Activated CD4-positive, alpha-beta T cell treated with anti-CD3 and anti-CD28 coated beads for 4 hours (primary cell): ENCODE measurements at places on chromosomes 13 and 19.
A peak's percentile ranks its signal among the peaks of the same experiment; 100 is the strongest.

GRCh38 chr19:39402346-39403300 lies 4.0 kb upstream of the ZFP36 start:
- peak; percentile 88 for DNase-seq

GRCh38 chr19:37867831-37868230 lies 38.6 kb downstream of the WDR87 start:
- DNase-seq, result no peak

DNA sequence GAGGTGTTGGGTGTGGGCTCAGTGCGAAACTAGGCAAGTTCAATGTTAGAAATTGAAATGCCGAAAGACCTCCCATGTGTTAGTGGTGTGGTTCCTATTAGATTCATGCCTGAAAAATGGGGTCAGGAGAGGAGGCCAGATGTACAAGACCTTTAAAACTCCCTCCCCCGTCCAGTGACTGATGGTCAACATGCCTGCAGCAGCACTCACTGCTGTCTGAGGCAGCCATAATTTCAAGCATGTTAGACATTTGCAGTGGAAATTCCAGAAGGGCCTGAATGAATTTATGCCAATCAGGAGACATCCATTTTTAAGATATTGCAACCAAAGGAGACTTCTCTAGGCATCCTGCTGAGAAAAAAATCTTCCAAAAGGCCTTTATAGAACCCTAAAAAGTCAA lies 426.9 kb upstream of the NBEA start:
- DNase-seq, result no peak

- DNase-seq, result no peak
Measured at GRCh38 chr13:61144301-61144700, 271.3 kb downstream of the PCDH20 start.

DNA sequence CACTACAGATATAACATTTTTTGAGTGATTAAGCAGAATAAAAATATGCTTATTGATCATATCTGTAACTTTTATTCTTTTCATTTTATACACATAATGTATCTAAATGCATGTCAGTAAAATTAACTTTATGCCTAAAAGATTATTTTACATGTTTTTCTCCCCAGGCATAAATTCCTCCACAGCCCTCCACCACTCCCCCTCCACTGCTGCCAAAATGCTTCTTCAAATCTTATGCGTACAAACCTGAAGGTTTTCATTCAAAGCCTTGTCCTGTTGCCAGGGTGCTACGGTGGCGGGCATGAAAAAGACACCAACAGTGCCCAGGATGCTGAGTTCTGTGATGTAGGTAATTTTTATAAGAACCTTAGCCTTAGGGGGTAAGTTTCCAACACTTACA lies 52.9 kb downstream of the PARP4 start:
- no peak for DNase-seq

DNA sequence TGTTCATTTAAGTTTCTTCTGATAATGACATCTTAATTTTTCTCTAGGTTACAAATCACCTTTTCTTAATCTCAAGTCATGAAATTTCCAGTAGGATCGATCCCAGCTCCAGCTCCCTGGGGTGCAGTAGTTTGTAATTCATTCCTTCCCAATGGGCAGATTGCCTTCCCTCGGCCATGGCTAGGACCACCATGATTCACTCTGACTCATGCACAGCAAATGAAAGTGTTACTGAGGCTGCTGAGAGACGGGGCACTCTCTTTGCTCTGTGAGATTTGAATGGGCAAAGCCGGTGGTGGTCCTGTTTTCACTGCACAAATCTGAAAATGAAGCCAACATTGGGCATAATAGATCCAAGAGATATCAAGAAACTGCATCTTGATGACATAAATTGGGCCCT lies 202.8 kb upstream of the IRS2 start:
- no peak for DNase-seq

DNA sequence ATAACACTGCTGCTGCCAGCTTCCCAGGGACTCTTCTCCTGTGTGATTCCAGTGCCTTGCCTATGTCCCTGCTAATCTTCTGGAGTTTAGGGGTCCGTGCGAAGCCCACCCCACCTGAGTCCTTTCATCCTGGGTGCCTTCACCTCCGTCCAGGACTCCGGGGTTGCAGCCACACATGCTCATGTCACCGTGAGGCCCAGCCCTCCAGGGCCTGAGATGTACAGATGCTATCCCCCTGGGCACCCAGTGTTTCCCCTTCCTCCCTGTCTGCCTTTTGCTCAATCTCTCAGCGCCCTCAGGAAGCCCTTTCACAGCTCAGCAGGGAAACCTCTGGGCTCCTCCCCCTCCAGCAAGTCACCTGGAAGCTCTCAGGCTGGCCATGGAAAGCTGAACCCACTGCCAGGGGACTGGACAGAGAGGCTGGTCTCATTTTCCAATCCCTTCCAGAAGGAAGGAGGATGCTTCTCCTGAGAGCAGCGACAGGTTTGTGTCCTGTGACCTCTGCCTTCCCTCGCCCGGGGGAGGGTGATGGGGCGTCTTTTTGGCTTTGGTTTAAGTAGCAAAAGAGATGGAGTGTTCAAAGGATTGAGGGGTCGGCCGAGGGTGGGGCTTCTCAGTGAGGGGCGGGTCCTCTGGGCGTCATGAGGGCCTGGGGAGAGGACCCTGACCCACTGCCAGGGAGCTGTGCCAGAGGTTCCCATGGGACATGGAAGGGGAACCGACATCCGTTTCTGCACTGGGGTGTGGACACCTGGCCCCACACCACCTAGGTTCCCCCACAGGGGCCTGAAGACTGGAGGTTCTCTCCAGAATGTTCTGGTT lies 30.8 kb upstream of the TFDP1 start:
- DNase-seq, result no peak

GRCh38 chr19:57947419-57948134 lies at the start of gene ZNF256:
Gene ZNF256, minus strand, starts transcription at chr19:57947706. Its CDS starts 232 bp downstream, at chr19:57947474.
- peak; percentile 86 for DNase-seq
